ENCODE measurements at places on chromosomes 13 and 19. TPM values are rescaled to one million over a fixed set of nuclear protein-coding genes. Genes with fewer than 3 reads are reported as not detected.

DNA sequence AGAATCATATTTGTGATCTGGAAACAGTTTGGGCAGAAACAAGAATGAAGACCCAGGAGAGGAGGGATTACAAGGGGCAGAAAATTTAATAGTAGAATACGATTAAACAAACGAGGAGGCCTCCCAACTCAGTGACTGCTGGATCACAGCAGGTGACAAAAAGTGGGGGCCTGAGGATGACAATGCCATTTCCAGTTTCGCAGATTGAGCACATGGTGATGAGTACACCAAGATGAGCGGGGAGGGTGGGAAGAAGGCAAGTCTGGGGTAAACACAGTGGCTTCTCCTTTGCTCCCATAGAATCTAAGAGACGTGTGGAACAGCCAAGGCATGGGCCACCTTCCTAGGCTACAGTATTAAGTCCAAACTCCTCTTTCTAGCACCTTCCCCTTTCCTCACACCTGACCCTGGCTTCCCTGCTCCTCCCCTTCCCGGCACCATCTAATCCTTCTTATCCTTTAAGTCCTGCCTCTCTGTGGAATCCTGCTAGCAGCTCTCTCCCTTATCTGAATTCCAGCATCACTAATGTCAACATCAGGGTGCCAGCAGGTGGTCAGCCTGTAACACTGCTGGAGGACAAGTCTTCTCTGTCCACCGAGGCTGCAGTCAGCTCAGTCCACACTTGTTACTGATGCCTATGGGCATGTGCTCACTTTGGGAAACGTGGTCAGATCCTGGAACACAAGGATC lies 13.5 kb downstream of the ATP7B start:
- no peaks in the 10 kb centered on the region for H3K27me3 ChIP-seq
- no peaks in the 10 kb centered on the region for H3K36me3 ChIP-seq
- no peak for DNase-seq
- peaks cover 8% of the 10 kb centered on the region for H3K4me1 ChIP-seq
- H3K27ac ChIP-seq = no peak overlapping the region
- no peak overlapping the region for H3K4me3 ChIP-seq

DNA sequence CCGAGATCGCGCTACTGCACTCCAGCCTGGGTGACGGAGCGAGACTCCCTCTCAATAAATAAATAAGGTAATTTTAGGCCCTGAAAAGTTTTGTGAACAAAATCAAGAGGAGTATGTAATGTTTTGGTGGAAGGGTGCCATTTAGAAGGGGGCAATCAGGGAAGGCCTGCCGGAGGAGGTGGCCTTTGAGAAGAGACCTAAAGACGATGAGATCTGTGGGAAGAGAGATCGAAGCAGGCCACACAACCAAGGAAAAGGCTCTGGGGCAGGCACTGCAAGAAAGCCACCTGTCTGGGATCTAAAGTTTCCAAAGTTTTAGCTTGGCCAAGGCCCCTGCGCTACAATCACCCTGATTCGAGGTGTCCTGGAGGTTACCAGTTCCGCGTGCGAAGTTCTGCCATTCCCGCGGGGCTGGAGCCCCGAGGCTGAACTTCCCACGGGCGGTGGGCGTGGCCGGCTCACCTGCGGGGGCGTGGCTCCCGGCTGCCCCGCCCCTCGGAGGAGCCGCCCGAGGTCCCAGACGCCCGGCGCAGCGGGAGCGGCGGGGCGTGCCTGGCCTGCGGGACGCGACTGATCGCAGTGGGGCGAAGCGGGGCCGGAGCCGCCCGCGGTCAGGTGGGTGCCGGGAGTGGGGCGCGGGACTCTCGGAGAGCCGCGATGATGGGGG lies at the start of gene KLC3:
Gene KLC3 (plus strand): TSS at position 519 of the 667 bp plus-strand sequence. CDS start 4,792 bp downstream, outside the sequence.
- no peaks in the 10 kb centered on the region for H3K4me1 ChIP-seq
- H3K27me3 ChIP-seq = no peaks in the 10 kb centered on the region
- H3K27ac ChIP-seq = no peak within 1 kb of the TSS
- H3K4me3 ChIP-seq = no peak within 1 kb of the TSS
- no peak for DNase-seq
- no peaks in the 10 kb centered on the region for H3K36me3 ChIP-seq

GRCh38 chr19:46766569-46767317 lies 20.5 kb upstream of the STRN4 start:
- H3K4me1 ChIP-seq = peaks cover 2% of the 10 kb centered on the region
- DNase-seq = no peak
- H3K4me3 ChIP-seq = no peak overlapping the region

DNA sequence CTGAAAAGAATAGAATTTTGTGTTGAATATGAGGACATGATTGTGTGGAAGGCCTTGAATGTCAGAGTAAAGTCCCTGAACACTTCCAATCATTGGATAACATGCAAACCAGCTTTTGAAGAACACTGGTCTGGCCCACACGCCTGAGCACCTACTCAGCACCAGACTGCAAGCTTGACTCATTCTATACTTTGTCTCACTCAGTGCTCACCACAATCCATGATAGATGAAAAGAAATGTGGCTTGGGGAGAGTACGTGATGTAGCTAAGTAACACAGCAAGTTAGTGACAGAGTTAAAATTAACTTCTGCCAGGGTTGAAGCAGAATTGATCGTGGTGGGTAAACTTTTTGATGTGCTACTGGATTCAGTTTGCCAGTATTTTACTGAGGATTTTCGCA lies 12.0 kb downstream of the DLEU7 start:
- H3K36me3 ChIP-seq = no peaks in the 10 kb centered on the region
- H3K27me3 ChIP-seq = no peaks in the 10 kb centered on the region
- DNase-seq = no peak
- H3K4me3 ChIP-seq = no peak overlapping the region
- no peak overlapping the region for H3K27ac ChIP-seq

DNA sequence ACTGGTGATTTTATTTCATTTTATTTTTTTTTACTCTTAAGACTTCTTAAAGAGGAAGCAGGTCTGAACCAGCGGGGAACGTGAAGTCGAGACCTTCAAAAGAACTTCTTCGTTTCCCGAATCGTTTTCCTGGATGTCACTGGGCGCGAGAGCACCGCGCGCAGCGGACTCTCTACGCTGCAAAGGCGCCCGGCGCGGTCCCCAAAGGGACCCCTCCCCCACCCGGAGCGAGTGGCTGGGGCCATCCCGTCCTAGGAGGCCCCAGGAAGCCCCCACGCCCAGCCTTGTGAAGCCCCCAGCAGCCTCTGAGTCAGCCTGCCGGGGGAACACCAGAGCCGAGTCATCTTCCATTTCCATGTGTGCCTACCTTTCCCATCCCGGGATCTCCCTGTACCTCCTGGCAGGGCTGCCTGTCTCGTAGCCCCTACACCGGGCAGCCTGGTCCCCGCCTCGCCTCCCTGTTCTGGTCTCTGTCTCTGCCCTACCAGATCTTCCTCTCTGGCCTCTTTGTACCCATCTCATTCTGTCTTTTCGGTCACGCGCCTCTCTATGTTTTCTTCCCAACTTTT lies 608 bp downstream of the CD70 start:
- H3K27me3 ChIP-seq = no peaks in the 10 kb centered on the region
- H3K36me3 ChIP-seq = no peaks in the 10 kb centered on the region
- no peak for DNase-seq
- H3K27ac ChIP-seq = no peak overlapping the region

- no peak overlapping the region for H3K4me3 ChIP-seq
- no peaks in the 10 kb centered on the region for H3K4me1 ChIP-seq
- no peaks in the 10 kb centered on the region for H3K36me3 ChIP-seq
- no peak for DNase-seq
These were observed 57.5 kb downstream of the CPAMD8 start for GRCh38 chr19:16969135-16969534.

DNA sequence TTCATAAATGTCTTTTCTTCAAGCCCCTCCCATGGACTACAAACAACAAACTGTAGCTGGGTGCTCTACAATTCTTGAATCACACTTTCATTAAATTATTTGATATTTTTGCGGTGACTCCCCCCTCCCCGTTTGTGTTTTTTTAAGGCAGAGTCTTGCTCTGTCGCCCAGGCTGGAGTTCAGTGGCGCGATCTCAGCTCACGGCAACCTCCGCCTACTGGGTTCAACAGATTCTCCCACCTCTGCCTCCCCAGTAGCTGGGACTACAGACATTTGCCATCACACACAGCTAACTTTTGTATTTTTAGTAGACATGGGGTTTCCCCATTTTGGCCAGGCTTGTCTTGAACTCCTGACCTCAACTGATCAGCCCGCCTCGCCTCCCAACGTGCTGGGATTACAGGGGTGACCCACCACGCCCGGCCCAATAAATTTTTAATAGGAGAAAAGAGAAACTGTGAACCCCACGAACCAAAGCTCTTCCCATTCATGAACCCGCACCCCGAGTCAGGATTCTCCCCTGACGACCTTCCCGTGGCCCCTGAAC lies 703 bp downstream of the ZNF506 start:
- H3K4me3 ChIP-seq = peak overlapping the region; percentile 72
- no peaks in the 10 kb centered on the region for H3K27me3 ChIP-seq
- peaks cover 1% of the 10 kb centered on the region for H3K4me1 ChIP-seq
- DNase-seq = no peak
- peak overlapping the region; percentile 93 for H3K27ac ChIP-seq

DNA sequence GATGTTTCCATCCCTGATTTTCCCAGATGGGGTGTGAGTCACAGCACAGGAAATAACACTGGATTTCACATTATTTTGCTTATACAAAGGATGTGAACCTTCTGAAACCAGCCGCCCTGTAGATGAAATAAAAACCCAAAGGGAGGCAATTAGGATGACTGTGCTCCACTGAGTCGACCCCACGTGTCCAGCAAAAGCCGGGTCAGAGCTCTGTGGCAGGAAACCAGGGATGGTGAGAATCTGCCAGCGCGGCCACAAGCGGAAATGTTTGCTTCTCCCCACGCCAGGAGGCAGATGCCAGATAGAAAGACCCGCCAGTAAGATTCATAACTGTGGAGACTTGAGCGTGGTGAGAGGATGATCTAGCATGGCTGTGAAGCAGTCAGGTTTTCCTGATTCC lies 764.4 kb downstream of the LIG4 start:
- H3K27ac ChIP-seq = no peak overlapping the region
- H3K4me1 ChIP-seq = no peaks in the 10 kb centered on the region
- H3K4me3 ChIP-seq = no peak overlapping the region

DNA sequence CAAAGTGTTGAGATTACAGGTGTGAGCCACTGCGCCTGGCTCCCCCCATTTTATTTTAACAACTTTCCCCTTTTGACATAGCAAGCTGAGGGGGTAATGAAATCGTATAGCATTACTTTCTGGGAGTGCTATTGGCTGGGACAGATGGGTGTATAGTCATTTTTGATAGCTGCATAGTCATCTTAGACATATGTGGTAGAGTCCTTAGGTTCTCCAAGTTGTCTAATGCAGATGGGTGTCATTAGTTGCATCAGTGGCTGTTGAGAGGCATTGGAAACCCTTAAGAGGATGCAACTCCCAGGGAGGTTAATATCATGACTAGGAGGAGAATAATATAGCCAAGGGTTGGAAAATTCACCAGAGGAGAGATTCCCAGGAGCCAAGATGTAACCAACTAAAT lies 28.6 kb upstream of the PNMA8B start:
- H3K4me3 ChIP-seq = no peak overlapping the region
- no peak for DNase-seq
- no peak overlapping the region for H3K27ac ChIP-seq
- H3K27me3 ChIP-seq = no peaks in the 10 kb centered on the region

DNA sequence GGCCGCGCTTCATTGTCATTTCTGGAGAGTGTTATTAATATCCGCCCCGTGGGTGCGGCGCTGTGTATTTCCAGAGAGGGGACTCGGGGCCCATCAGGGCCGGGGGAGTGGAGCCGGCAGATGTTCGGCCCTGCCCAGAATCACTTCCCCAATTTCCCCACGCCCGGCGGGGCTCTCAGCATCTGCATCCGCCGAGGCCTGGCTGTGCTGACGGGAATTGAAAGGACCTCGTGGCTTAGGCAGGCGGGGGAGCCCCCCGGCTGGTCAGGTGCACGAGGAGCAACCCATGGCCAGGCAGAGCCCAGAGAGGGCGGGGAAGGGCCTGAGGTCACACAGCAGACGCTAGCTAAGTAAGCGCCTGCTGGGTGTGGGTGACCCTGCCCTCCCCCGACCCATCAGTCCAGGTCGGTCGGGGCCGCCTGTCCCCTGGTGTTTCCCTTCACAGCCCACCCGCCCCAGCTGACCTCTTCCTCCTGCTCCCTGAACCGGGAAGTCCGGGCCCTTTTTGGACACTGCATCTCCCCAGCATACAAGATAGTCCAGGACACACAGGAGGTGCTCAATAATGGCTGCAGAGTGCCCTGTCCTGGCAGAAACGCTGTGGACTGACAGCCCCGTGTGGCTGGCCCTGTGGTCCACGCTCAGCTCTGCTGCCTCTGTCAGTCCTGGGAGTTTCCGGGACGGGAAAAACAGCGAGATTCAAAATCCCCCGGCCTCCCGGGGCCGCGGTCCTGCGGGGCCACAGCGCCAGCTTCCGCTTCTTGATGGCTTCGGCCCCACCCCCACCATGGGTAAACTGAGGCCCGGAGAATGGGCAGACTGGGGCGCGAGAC lies 22.1 kb downstream of the ARID3A start:
- H3K27me3 ChIP-seq = no peaks in the 10 kb centered on the region
- no peaks in the 10 kb centered on the region for H3K36me3 ChIP-seq
- no peak overlapping the region for H3K27ac ChIP-seq
- no peak for DNase-seq
- H3K4me3 ChIP-seq = no peak overlapping the region

DNA sequence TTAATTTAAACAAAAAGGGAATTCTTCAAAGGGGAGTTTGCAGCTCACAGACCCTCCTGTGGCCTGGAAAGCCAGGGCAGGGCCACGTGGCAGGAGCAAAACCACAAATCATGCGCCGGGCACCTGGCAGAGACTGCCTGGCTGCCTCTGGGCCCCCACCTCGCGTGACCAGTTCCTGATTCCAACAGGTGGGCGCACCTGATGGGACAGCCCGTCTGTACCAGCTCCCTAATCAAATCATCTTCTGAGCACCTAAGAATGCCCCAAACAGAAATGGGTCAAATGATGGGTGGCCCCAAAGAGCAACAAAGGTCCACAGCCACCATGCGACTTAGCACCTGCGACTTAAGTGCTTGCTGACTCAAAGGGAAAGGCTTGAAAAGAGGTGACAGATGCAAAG lies 9.2 kb downstream of the TMTC4 start:
- no peak for DNase-seq
- no peaks in the 10 kb centered on the region for H3K36me3 ChIP-seq

- H3K27ac ChIP-seq = no peak overlapping the region
- H3K36me3 ChIP-seq = no peaks in the 10 kb centered on the region
- H3K27me3 ChIP-seq = no peaks in the 10 kb centered on the region
These were observed 15.1 kb downstream of the NOSIP start for GRCh38 chr19:49565261-49565660.

Gene SELENOV
- polyA plus RNA-seq = not detected

Gene SIX5
- polyA plus RNA-seq = 43.5 TPM

Gene GIPC3
- polyA plus RNA-seq = 3.3 TPM

Gene IL17D
- polyA plus RNA-seq = 3.7 TPM

Gene TEX29
- not detected for polyA plus RNA-seq

Gene OR7D2
- polyA plus RNA-seq = not detected

Gene ZNF66
- 7.4 TPM for polyA plus RNA-seq

Gene WASF3
- 28.4 TPM for polyA plus RNA-seq

Gene DKKL1
- 0.42 TPM for polyA plus RNA-seq

Gene TEX101
- not detected for polyA plus RNA-seq
